ENCODE measurements at places on chromosomes 12 and 14. TPM values are rescaled to one million over a fixed set of nuclear protein-coding genes. Genes with fewer than 3 reads are reported as not detected.
A peak's percentile ranks its signal among the peaks of the same experiment; 100 is the strongest.

DNA sequence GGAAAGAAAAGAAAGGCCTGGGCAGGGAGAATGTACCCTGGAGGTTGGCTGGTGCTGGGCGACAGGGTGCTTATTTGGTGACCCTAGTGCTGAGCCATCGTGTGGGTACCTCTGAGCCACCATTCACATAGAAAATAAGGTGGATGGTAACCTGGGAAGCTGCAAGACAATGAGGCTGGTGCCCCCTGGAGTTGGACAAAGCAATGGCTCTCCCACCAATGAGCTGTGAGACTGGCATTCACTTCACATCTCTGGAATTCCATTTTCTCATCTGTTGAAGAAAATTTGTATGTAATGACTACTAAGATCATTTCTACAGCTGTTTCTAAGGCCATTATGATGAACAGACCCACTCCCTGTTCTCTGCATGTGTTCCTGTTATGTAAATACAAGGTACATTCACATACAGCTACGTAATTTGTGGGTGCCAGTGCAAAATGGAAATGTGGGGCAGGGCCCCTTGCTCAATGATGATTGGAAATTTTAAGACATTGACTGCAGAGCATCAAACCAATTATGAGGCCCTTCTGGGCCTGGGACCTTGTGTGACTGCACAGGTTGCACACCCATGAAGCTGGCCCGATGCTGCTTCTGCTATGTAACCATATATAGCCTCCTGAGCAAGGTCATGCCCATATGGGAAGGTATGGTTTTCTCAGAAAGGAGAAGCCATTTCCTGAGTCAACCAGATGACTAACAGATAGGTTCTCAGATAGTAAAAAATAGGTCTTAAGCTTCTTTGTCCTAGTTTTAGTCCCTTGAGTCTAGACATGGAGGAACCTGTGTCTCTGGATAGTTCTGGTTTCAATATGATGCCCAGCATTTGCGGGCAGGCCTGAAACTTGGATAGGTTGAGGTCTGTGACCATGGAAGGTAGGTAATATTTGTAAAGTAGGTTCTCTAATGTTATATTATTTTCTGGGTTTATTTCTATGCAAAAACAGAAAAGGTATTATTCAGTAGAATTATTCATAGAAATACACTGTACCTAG is 63.4 kb upstream of the IGF1 start:
- no peak overlapping the region for H3K27ac ChIP-seq
- H3K27me3 ChIP-seq: no peaks in the 10 kb centered on the region
- DNase-seq: no peak

DNA sequence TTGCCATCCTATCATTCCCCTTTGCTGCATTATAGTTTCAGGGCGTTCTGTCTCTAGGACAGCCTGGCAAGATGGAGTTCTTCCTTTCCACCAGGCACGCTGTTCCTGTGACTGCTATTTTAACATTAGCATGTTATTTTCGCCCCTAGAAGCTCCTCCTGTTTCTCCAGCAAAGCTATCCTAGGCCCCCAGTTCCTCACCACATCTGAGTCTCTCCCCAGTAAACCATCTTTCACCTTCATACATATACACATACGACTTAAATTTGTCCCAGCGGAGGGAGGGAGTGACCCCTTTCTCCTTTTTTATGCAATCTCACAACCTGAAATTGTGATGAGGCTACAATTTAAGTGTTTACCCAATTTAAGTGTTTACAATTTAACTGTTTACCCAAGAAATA is 66.7 kb upstream of the FRMD6 start:
- peaks cover 25% of the 10 kb centered on the region for H3K4me1 ChIP-seq
- no peaks in the 10 kb centered on the region for H3K36me3 ChIP-seq
- no peak overlapping the region for H3K27ac ChIP-seq
- no peaks in the 10 kb centered on the region for H3K27me3 ChIP-seq
- no peak overlapping the region for H3K4me3 ChIP-seq

GRCh38 chr12:69042970-69043369 is 110.0 kb upstream of the CPM start:
- no peak overlapping the region for H3K27ac ChIP-seq
- DNase-seq: peak; percentile 26
- H3K36me3 ChIP-seq: no peaks in the 10 kb centered on the region
- H3K27me3 ChIP-seq: no peaks in the 10 kb centered on the region
- no peak overlapping the region for H3K4me3 ChIP-seq
- no peaks in the 10 kb centered on the region for H3K4me1 ChIP-seq

GRCh38 chr14:96252999-96253539 is 2.9 kb upstream of the BDKRB1 start:
- no peak overlapping the region for H3K4me3 ChIP-seq
- H3K27me3 ChIP-seq: no peaks in the 10 kb centered on the region
- no peaks in the 10 kb centered on the region for H3K36me3 ChIP-seq
- peak; percentile 93 for DNase-seq
- peaks cover 66% of the 10 kb centered on the region for H3K4me1 ChIP-seq

GRCh38 chr12:43131301-43131700 is 420.7 kb downstream of the ADAMTS20 start:
- no peak overlapping the region for H3K27ac ChIP-seq
- DNase-seq: no peak

The TAS2R13 gene
- total RNA-seq: 3.8 TPM

The TDRD9 gene
- 1.1 TPM for total RNA-seq

DNA sequence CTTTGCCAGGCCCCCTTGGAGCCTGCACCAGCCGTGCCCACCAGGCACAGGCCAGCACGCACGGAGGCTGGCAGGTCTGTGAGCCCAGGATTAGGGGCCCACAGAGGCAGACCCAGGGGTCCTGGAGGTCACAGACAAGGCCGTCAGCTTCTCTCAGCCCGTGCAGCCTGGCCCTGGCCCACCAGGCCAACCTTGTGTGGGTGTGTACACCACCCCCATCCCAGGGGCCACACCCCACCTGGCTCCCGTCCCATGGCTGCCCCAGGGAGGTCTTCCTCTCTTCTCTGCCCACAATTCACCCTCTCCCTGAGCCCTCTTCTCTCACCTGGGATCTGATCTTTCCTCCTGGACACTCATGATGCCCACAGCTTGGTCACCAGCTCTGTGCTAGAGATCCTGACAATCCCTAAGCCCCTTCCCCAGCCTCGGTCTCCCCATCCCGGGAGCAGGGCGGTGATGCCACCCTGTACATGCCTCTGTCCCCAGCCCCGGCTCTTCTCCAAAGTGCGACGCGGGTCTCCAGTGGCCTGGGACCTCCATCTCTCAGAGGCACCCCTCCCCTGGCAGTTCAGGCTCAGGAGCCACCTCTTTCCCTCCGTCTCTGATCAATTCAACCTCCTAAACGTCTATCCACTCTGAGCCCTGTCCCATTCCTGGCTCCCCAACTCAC is 31.1 kb upstream of the GPR132 start:
- no peak overlapping the region for H3K4me3 ChIP-seq
- no peaks in the 10 kb centered on the region for H3K27me3 ChIP-seq
- H3K27ac ChIP-seq: no peak overlapping the region
- H3K4me1 ChIP-seq: peaks cover 18% of the 10 kb centered on the region
- DNase-seq: peak; percentile 58

GRCh38 chr12:111532751-111533150 is 66.4 kb downstream of the ATXN2 start:
- H3K4me3 ChIP-seq: no peak overlapping the region
- H3K27ac ChIP-seq: no peak overlapping the region
- H3K36me3 ChIP-seq: peaks cover 66% of the 10 kb centered on the region
- H3K27me3 ChIP-seq: no peaks in the 10 kb centered on the region
- DNase-seq: no peak

The EIF5 gene
- 197 TPM for total RNA-seq
